ENCODE measurements at places on chromosomes 3 and 15.

DNA sequence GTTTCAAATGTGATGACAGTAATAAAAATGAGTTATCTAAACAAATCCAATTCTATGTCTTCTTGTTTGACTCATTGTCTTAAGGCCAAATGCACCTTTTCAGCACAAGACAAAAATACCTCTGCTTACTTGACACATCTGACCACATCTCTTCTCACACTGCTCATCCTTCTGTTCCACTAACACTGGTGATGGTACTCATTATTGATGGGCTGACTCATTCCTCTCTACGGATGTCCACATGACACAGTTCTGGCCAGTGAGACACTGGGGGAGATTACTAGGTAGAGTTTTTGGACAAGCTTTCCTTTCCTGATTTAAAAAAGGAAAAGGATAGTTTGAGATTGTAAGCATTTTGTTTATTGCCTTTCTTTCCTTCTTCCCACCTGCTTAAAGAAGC, 410.6 kb upstream of the THRB start:
- DNase-seq, result no peak

DNA sequence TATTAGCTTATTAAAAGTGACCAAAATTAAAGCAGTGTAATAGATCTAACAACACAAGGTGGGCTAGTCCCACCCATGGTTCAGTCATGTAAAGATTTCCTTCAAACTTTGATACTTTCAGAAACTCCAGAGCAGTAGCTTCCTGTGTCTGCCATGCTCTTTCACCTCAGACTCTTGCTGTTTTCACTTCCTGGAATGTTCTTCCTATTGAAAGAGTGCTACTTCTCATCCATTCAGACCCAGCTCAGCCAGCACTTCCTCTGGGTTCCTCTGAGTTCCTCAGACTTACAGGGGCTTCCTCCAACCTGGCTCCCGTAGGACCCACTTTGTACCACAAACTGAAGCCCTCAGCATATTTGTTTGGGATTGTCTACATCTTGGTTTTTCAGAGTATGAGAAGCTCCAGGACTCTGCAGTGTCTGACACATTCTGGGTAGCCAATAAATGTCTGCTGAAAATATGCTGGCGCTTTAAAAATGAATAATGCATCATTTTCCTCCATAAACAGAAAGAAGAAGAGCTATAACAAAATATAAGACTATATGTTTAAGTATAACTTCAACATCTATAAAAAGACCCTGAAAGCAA, 18.0 kb downstream of the NCEH1 start:
- no peak for DNase-seq

GRCh38 chr3:124904835-124905492, 17.8 kb upstream of the ITGB5 start:
- DNase-seq, result no peak

DNA sequence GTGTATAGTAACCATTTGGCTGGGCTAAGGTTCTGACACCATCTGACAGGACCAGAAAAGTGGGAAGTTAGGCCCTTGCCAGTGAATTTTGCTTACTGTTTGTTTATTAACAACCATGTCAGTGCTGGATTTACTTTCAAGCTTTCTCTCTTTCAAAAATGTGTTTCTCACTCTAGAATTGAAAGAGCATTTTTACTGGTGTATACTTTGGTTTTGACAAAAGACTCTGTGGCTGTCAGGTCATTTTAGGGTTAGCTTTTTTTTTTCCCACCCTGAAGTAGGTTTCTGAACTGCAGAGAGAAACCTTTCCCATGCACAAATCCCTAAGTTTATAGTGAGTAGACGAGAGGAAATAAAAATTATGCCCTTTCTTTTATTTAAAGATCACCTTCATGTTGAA, 230.0 kb upstream of the TBC1D5 start:
- no peak for DNase-seq

- DNase-seq, result peak; percentile 43
These were observed 293.3 kb downstream of the ZIC1 start for GRCh38 chr3:147702509-147702908.

GRCh38 chr15:80019168-80019745, 40.2 kb upstream of the ZFAND6 start:
- no peak for DNase-seq

DNA sequence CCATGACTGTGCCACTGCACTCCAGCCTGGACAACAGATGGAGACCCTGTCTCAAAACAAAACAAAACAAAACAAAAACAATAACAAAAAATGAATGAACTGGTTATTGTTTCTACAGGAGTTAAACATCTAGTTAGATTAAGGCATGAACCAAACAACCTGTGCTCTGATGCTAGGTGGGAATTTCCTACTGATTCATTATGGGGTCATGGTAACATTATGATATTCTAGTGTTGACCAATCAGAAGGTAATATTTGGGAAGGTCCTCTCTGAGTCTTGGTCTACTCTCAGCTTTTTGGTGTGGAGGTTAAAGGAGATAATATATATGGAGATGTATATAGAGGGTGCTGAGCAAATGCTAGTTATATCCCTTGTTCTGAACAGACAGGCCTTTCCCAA, 37.6 kb downstream of the MCF2L2 start:
- no peak for DNase-seq

GRCh38 chr3:120926146-120926545, 18.1 kb downstream of the STXBP5L start:
- DNase-seq, result no peak

GRCh38 chr15:67840749-67841512, 1.1 kb upstream of the RNU6-1 start:
- peak; percentile 42 for DNase-seq

Data from astrocyte (in vitro differentiated cells and primary cell).